Prostate gland (tissue), 2 donors: ENCODE measurements at places on chromosomes 5 and 9.
A peak's percentile ranks its signal among the peaks of the same experiment; 100 is the strongest.

DNA sequence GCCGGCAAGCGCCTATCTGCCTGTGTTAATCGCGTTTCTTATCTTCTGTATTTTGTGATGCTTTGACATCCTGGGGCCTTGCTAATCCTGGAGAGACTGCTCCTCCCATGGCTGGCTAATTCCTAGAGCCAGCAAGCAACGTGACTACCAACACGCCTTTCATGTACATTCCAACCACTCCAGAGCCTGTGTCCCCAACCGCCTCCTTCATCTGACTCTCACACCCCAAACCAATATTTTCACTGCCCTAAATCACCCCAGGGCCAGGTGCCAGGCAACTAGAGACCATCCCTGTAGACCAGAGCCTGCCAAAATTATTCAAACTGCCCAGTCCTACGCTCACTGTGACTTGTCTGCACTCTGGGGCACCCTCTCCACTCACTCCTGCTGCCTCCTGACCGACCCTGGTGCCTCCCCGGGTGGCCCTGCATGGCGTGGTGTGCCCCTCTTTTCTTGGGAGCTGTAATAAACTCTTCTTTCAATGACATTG, 50.5 kb upstream of the COL5A1 start:
- no peak for DNase-seq

GRCh38 chr9:71796100-71796767, 27.9 kb upstream of the CEMIP2 start:
- no peak for DNase-seq

GRCh38 chr5:133386662-133387061, 225.7 kb downstream of the FSTL4 start:
- DNase-seq: no peak

- peak; percentile 81 for DNase-seq
Measured at GRCh38 chr5:132495667-132496190, 5.2 kb upstream of the IRF1 start.

GRCh38 chr5:16493261-16493660, 27.7 kb upstream of the ZNF622 start:
- peak; percentile 24 for DNase-seq
